ENCODE measurements at places on chromosomes 7 and 10.

DNA sequence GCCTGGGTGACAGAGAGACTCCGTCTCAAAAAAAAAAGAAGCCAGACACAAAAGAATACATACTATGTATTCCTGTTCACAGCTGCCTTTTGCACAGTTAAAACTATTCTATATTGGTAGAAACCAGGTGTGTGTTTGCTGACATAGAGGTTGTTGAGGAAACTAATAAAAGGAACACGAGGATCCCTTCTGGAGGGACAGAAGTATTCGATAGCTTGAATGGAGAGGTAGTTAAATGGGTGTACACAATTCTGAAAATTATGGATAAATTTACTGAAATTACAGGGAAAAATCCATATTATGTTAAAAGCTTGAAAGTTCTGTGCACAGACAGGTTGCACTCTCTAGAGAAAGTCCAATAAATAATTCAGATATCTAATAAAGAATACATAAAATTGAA, 71.5 kb downstream of the CUBN start:
- no peak for DNase-seq

DNA sequence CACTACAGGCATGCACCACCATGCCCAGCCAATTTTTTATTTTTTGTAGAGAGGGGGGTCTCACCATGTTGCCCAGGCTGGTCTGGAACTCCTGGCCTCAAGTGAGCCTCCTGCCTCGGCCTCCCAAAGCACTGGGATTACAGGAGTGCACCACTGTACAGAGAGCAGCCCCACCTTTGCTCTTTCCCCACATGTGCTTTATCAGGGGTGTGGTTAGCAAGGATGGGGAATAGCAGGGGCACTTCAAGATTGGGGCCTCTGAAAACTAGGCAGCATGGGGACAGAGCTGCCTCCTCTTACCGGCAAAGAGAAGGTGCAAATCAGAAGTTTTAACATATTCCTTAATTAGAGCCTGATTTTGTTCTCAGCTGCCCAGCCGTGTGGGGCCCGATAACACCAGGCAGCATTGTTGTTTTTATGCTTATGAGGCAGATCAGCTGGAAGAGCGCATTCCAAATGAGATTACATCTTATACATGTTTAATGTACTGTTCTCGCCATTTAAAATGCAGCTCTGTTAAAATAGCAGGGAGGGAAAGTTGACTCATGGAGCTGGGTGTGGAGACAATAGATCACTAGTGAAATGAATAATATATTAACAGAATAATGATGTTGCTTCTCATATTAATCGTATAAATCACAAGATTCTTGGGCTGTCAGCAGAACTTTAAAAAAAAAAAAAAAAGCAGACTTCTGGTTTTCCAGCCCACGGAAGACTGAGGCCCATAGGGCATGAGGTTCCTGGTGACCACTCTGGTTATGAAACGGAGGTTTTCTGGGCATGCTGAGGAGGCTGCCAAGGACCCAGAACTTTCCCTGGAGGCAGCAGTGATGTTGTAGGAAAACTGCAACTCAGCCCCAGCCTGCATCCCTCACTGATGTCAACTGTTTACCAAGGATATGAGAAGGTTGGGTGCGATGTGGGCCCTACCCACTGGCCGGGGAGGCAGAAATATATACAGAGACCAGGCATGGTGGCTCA, 62.5 kb downstream of the TMEM130 start:
- no peak for DNase-seq

GRCh38 chr7:71470830-71471229, 338.9 kb downstream of the GALNT17 start:
- DNase-seq = no peak

DNA sequence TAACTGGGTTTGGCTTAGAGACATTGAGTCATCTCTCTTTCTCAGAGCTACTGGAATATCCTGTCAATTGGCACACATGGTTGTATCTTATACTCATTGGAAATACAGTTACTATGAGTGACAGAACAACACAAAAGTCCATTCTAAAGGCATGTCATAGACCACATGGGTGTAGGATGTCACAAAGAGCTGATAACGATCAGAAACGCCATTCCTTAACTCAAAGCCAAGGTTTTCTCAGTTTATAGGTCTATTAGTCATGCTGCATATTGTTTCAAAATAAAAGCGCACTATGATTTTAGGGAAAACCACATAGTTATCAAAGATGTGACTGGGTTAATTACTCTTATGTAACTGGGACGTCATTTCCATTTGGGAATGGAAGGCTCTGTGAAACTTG, 147.2 kb upstream of the FAM171A1 start:
- no peak for DNase-seq

- no peak for DNase-seq
Observed at GRCh38 chr10:108180878-108181277, 1016.4 kb upstream of the SORCS1 start.

- no peak for DNase-seq
Observed at GRCh38 chr7:2621948-2622640, 9.7 kb upstream of the TTYH3 start.

DNA sequence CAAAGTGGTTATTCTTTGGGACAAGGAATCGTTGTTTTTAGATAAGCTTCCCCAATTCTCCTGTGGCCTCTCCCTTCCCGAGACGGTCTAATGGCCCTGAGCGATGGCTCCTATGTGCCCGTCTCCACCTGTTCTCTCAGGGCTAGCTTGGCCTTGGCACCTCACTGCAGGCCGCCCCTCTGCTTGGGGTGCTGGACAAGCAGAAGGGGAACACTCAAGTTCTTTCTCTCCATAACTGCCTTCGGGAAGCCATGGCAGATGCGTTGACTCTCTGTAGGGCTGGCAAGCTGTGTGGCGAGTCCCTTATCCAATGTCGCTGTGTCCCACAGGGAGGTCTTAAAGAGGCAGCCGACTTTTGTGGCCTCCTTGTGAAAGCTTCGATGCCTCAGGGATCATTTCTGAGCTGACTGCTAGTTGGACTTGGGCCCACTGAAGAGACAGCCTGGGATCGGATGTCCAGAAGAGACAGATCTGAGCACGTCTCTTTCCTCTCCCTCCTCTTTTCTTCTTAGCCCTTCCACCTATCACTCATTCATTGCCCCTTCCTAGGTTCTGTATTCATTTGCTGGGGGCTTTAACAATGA, 70.8 kb downstream of the GRK5 start:
- no peak for DNase-seq

GRCh38 chr10:47090042-47090441, 178.8 kb downstream of the PTPN20 start:
- DNase-seq = no peak

DNA sequence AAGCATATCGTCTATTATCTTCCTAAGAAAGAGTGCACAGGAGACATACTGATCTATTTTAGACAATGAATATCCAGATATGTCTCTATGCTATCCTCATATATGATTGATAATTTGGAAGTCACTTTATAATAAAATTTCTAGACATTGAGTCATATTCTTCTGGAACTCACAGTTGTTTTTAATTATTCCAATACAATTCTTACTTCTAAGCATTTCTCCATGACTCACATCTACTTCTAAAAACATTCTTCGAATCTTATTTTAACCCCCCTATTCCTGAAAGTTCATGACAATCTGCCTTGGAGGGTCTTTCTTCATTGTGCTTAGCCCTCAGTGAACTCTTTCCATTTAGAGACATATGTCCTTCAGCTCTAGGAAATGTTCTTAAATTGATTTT, 368.1 kb downstream of the MDFIC start:
- DNase-seq = no peak

GRCh38 chr10:47287365-47287802, 12.6 kb upstream of the GDF10 start:
- DNase-seq = no peak

Data from erythroblast (primary cell).